Small intestine (tissue), 16 donors: ENCODE measurements at places on chromosomes 5 and 9.

DNA sequence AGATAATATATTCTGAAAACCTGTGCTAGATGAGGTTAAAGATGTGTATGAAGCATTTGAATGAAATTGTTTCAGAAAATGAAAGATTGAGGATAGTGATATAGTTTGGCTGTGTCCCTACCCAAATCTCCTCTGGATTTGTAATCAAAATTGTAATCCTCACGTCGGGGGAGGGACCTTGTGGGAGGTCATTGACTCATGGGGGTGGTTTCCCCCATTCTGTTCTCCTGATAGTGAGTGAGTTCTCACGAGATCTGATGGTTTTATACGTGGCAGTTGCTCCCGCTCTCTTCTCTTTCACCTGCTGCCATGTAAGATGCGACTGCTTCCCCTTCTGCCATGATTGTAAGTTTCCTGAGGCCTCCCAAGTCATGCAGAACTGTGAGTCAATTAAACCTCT, 2.0 kb upstream of the TEX48 start:
- no peak overlapping the region for H3K27ac ChIP-seq
- DNase-seq: no peak

DNA sequence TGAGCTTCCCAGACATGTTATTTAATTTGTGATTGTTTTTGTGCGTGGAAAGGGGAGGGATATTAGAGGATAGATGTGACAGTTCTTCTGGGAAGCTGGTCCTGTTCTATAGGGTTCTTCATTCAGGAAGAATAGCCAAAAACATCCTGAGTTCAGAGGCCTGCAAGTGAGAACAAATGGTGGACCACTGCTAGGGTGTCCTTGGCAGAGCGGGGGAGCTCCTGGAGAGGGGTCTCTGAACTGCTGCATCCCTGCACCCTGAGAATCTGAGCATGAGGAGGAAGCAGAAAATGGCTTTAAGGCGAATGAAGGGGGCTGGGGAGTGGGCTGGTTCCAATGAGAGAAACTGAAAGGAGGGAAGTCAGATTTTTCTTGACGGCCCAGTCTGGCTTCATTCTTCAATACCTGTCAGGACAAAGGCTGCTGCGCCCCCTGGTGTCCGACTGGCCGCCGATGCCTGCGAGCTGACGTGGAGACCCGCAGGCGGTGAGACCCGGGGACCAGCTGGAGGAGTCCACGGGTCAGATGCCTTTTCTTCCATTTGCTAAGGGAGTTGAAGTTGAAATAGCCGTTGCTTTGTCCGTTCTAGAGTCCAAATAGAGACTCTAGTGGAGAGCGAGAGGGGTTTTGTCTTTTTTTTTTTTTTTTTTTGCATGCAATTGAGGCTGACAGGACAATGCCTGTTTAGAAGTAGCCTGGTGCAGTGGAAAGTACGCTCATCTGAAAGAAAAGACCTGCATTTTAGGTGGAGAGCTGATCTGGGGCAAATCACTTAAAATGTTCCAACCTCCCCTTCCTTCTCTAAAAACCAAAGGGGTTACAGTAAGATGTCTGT, 39.5 kb upstream of the NFIB start:
- no peak overlapping the region for H3K4me3 ChIP-seq
- no peaks in the 10 kb centered on the region for H3K36me3 ChIP-seq
- DNase-seq: peak; percentile 87
- no peak overlapping the region for H3K27ac ChIP-seq

DNA sequence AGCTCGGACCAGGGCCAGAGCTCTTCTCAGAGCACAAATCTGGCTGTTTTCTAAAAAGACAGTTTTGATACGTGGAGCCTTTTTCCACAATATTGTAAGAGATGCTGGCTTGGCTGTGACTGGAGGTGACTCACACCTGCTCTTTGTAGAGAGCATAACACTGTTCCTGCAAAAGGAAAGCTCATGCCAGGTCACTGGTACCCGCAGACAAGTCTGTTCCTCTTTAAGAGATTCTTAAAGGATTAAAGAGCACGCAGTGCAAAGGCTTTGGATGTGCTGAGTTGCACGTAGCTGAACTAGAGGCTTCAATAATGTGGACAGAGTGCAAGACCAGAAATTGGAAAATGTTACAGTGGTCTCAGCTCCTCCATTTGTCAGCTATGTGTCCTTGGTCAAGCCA, 19.0 kb downstream of the ACTL7B start:
- H3K27me3 ChIP-seq: no peaks in the 10 kb centered on the region
- H3K4me3 ChIP-seq: no peak overlapping the region
- H3K27ac ChIP-seq: no peak overlapping the region
- no peak for DNase-seq
- no peaks in the 10 kb centered on the region for H3K4me1 ChIP-seq

DNA sequence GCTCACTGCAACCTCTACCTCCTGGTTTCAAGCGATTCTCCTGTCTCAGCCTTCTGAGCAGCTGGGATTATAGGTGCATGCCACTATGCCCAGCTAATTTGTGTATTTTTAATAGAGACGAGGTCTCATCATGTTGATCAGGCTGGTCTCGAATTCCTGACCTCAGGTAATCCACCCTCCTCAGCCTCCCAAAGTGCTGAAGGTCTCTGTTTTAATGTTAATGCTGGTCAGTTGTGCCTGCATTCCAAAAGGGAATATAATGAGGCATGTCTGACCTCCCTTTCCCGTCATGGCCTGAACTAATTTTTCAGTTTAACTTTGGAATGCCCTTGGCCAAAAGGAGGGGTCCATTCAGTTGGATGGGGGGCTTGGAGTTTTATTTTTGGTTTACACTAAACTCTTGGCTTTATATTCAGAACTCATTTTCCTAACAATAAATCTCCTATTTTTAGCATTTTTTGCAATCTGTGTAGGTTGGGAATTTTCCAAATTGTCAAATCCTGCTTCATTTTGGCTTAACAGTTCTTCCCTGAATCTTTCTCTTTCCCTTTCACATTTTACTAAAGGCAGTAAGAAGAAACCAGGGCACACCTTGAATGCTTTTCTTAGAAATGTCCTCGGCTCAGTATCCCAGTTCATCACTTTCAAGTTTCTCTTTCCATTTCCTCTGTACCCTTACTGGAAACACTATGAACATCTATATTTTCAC, 1175.5 kb downstream of the MAT2B start:
- no peak overlapping the region for H3K27ac ChIP-seq
- DNase-seq: no peak
- H3K4me3 ChIP-seq: no peak overlapping the region
- no peaks in the 10 kb centered on the region for H3K4me1 ChIP-seq

DNA sequence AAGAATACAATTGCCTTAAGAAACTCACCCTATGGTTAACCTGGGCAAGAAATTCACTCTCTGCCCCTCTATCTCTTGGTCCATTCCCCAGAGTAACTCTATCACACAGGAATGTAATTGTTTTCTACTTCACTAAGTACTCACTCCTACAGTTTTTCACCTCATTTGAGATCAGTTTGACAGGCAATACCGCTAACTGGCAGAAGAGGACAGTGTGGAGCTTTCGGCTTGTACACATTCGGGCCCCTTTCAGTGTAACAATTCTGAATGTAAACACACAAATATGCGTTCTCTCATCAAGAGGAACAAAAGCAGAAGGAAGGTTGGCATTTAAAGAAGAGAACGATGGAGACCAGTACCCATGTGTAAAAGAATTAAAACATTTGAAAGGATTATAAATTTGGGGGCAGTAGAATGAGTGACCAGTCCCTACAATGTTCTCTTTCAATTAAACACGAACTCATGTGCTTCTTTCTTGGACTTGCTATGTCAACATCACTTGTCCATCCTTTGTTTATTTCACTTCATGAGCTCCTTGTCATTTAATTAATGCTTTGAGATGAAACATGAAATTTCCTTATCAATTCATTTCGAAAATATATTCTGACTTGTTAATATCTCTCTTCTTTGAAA, 188.5 kb upstream of the GRAMD2B start:
- H3K36me3 ChIP-seq: no peaks in the 10 kb centered on the region
- H3K4me1 ChIP-seq: no peaks in the 10 kb centered on the region
- no peak overlapping the region for H3K27ac ChIP-seq
- no peaks in the 10 kb centered on the region for H3K27me3 ChIP-seq
- DNase-seq: peak; percentile 6
- no peak overlapping the region for H3K4me3 ChIP-seq

DNA sequence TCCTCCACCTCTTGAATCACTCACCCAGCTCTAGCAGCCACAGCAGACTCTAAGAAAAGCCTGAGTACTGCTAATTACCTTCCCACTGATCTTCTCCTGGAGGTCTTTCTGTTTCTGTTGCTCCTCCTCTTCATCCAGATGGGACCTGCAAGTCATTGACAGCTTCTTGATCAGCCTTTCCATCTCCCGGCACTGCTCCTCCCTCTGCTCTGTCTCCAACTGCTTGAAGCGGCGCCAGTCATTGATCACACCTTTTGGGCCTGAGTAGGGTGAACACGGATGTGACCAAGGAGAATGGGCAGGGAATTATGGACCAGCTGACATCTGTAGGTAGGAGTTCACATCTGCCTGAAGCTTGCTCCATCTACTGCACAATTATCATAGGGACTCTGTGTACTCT, 5.5 kb downstream of the PDCL start:
- DNase-seq: no peak
- no peak overlapping the region for H3K4me3 ChIP-seq
- no peak overlapping the region for H3K27ac ChIP-seq
- H3K4me1 ChIP-seq: peaks cover 5% of the 10 kb centered on the region
- no peaks in the 10 kb centered on the region for H3K27me3 ChIP-seq
- peaks cover 10% of the 10 kb centered on the region for H3K36me3 ChIP-seq

DNA sequence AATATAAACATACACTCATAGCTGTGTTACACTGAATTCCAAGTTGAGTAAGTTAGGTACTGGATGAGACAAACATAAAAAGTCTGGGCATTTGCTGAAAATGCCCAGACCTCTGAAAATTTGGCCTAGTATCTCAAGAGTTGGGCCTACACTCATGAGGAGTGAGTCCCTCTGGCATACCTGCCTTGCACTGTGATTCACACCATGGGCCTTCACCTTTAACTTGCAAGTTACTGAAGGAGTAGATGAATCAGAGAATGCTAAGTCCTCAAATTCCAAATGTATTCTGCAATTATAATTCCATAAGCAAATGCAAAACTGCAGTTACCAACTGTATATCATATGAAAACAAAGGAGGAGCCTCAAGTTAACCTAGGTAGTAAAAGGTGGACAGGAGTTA, 32.3 kb upstream of the C9orf40 start:
- no peaks in the 10 kb centered on the region for H3K27me3 ChIP-seq
- H3K36me3 ChIP-seq: peaks cover 6% of the 10 kb centered on the region
- H3K27ac ChIP-seq: no peak overlapping the region
- no peaks in the 10 kb centered on the region for H3K4me1 ChIP-seq

DNA sequence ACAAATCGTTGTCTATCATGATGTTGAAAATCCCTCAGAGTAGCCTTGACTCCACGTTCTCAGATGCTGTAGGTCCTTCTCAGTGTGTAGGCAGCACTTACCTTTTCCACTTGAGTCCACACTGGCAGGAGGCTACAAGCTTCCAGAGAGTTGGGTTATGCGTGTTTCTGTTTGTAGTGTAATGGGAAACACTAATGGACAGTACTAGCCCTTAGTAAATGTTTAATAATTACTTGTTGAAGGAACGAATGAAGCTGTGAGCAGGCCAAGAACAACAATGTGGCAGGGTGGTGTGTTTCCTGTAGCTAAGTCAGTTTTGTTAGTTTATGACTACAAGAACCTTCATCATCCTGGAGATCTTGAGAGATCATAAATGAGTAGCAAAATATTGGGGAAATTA, 83.5 kb downstream of the ARHGAP26 start:
- no peaks in the 10 kb centered on the region for H3K27me3 ChIP-seq
- H3K36me3 ChIP-seq: no peaks in the 10 kb centered on the region
- H3K27ac ChIP-seq: peak overlapping the region; percentile 44
- no peak for DNase-seq
- H3K4me3 ChIP-seq: no peak overlapping the region

DNA sequence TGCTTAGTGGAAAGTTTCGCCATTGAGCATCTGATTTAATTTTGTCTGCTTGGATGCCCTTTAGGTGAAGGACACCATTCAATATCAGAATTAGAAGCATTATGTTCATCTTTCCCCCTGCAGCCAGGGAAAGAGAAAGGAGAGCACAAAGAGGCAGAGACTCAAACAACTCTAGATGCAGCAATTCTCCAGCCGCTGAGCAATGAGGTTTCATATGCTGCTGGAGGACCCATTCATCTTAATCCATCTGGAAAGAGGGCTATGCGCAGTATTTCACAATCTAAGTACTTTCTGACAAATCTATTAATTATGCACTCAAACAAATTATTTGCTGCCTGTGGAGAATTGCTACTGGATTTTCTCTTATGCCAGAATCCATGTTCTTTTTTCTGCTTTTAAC, 527.0 kb upstream of the TUSC1 start:
- H3K27ac ChIP-seq: no peak overlapping the region
- no peak for DNase-seq
- H3K4me1 ChIP-seq: no peaks in the 10 kb centered on the region
- H3K36me3 ChIP-seq: no peaks in the 10 kb centered on the region

GRCh38 chr5:176721509-176721908, 74.2 kb downstream of the TSPAN17 start:
- H3K27ac ChIP-seq: no peak overlapping the region
- H3K36me3 ChIP-seq: no peaks in the 10 kb centered on the region
- no peak overlapping the region for H3K4me3 ChIP-seq
- H3K4me1 ChIP-seq: no peaks in the 10 kb centered on the region
- no peak for DNase-seq
- H3K27me3 ChIP-seq: no peaks in the 10 kb centered on the region

- no peaks in the 10 kb centered on the region for H3K4me1 ChIP-seq
- H3K4me3 ChIP-seq: no peak overlapping the region
- H3K27me3 ChIP-seq: peaks cover 3% of the 10 kb centered on the region
- DNase-seq: no peak
- H3K27ac ChIP-seq: no peak overlapping the region
Measured at GRCh38 chr9:85510830-85511504, 230.8 kb downstream of the AGTPBP1 start.

DNA sequence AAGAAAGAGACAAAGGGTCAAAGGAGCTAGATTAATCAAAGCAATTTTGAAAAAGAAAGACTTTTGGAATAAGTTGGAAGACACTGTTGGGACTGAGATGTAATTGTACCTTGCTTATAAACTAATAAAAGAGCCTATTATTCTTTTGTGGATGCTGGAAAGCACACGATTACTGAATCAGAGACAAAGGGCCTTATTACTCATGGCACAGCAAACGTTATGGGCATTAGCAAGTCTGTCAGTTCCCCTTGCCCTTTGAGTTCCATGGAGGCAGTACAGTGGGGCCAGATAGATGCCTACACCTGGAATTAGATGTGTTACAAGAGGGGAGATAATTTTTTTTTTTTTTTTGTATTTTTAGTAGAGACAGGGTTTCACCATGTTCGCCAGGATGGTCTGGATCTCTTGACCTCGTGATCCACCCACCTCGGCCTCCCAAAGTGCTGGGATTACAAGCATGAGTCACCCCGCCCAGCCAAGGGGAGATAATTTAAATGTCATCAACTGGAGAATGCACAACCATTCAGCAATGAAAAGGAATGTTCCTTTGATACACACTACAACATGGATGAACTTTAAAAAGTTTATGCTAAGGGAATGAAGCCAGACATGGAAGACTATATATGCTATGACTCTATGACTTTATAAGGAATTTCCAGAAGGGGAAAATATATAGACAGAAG, 128.9 kb downstream of the STARD4 start:
- no peak for DNase-seq
- H3K27me3 ChIP-seq: no peaks in the 10 kb centered on the region
- H3K36me3 ChIP-seq: no peaks in the 10 kb centered on the region
- H3K4me1 ChIP-seq: no peaks in the 10 kb centered on the region
